DMS79 treated with DMSO at 0.1 percent for 48 hours (cell line): ENCODE measurements at places on chromosomes 11 and 22.

DNA sequence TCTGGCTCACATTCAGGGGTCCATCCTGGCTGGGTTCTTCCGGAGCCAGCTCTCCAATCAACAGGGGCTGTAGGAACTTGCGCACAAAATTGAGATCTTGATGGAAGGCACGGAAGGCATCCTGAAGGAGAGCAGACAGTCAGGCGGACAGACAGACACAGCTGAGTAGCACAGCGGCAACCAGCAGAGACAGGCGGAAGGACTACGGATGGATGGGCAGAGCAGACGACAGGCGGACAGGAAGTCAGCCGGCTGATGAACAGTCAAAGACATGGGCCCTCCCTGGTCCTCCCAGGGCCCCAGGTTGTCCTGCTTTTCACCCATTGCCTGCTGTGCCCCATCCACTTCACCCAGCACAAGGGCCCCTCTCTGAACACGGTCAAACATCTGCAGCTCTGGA, 11.3 kb downstream of the FADS3 start:
- no peak for DNase-seq

DNA sequence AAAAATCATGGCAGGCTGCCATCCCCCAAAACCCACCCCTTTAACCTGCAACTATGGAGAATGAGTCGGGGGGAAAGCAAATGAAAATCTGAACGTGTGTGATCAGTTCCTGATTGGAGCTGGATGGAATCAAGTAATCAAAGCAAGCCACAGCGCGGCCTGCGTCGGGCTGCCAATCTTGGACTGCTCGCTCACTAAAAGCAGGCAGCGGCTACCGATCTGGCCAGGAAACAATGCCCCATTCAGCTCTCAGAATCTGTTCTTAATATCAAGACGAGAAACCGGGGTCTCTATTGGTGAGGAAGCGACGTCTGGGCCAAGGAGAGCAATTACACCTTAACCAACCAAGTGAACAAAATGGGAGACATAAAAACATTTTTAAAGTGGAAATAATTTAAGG, 472.2 kb downstream of the SOX6 start:
- DNase-seq = no peak

GRCh38 chr11:117836077-117836960, 11.8 kb upstream of the FXYD2 start:
- no peak for DNase-seq

- DNase-seq = no peak
These were observed 19.0 kb upstream of the CCDC134 start for GRCh38 chr22:41781507-41781906.

DNA sequence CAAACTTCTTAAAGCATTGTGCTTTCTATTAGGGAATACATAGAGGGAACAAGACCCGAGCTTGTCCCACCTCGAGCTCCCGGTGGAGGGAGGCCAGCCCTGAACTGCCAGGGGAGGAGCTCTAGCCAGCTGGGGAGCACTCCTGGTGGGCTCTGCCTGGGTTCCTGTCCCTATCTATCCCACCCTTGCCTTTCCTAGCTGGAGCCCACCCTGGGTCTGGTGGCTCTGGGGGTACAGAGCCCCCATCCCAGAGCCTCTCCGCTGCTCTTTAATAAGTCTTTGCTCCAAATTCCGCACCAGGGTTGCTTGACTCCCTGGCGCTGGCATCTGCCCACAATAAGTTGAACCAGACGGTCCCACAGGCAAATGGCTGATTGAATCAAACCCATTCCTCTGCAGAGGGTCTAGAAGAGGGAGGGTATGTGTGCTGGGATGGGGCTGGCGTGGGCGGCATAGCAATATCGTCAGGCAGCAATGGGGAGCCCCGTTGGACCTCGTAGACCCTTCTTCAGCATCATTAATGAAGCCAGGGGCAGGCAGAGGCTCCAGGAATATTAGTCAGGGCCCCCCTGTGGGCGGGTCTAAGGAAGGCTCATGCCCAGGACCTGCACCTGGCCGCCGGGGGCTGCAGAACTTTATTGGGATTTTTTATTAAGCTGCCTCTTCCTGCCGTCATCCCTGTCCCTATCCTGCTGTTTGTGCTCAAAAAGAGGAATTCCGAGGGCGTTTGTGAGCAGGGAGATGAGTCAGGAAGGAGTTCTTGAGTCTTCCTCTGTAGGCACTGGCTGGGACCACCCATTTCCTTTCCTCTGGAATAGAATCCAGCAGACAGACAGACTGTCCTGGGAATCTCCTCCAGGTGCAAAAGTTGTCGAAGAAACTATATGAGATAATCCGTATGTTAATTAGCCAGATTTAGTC, 38.5 kb upstream of the RIC3 start:
- no peak for DNase-seq

DNA sequence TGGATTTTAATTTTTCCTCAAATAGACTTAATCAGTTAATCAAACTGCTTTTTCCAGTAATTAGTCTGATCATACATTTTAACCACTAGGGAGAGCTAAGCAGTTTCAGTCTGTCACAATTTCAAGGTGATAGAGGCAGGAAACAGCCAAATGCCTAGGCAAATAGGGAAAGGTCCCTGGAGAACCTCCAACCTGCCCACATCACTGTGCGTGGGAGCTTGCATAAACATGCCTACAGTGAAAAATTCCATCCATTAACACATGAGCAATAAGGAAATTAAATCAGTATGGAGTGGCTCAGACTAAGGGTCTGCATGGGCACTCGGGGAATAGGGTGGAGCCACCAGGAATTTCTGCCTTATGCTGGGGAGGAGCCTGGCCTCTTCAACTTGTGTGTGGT, 74.6 kb downstream of the AASDHPPT start:
- no peak for DNase-seq

- DNase-seq = no peak
These were observed 1178.3 kb downstream of the LRRC4C start for GRCh38 chr11:40281052-40281580.

DNA sequence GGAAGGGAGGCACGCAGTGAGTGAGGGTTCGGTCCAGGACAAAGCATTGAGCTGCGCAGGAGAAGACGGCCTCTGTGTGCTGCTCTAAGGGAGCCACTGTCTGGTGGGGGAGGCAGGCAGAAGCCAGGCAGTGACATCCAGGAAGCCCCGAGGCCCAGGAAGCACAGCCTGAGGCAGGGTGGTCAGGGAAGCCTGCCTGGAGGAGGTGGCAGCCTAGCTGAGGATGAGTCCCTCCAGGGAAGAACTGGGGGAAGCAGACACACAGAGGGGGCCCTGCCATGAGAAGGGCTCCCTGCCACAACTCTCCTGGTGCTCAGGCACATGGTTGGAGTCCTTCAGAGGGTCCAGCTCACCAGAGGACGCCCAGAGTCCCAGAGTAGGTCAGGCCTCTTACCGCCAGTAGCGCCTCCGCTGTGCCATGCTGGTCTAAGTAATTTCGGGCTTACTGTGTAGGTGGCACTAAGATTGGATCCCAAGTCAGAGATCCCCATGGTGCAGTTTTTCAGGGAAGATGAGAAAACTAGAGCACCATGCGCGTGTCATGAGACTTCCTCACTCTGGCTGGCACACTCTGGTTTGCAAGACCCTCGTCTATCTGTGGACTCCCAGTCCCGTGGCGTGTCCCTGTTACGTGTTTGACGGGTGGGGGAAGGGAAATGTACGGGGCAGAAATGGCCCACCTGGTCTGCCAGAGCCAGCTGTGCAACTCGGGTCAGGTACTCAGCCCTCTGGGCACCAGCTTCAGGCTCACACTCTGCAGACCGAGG, 887.2 kb downstream of the BRD1 start:
- no peak for DNase-seq

DNA sequence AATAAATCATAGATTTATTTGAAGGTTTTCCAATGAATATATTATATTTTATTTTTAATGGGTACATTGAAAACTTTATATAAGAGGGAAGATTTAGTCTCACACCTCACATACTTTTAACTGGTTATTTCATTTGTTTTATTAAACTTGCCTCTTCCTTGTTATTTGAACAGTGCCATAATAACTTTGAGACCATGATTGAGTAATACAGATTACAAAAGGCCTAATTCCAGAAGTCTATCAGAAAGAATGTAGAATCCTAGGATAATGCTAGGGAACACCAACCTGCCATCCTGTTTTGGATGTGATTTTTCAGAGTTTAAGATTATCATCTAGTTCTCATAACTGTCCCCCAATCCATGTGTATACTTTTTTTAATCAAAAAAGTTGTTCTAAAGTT, 102.7 kb upstream of the BIRC3 start:
- DNase-seq = no peak

GRCh38 chr11:72238040-72238450, 5.9 kb downstream of the PHOX2A start:
- DNase-seq = peak; percentile 49

DNA sequence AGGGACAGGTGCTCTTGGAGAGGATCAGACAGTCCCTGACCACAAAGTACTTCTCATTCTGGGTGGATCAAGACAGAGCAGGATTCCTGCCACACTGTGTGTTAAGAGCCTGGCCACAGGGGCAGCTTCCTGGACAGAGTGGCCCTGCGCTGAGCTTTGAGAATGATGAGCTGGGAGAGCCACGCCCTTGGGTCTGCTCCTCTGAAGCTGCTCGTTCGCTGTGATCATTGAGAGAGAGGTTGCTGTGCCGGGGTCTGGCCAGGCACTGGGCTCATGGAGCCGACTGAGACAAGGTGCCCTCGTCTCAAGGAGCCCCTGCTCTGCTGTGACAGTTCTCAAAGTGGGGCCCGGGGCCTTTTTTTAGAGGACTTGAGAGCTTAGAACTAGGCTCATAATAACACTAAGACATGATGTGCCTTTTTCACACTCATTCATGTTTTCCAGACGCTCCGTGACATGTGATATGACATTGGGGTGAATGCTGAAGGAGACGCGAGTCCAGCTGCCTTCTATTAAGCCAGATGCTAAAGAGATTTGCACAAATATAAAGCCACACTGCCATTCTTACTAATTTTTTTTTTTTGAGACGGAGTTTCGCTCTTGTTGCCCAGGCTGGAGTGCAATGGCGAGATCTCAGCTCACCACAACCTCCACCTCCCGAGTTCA, 1.6 kb upstream of the MFRP start:
- DNase-seq = no peak

DNA sequence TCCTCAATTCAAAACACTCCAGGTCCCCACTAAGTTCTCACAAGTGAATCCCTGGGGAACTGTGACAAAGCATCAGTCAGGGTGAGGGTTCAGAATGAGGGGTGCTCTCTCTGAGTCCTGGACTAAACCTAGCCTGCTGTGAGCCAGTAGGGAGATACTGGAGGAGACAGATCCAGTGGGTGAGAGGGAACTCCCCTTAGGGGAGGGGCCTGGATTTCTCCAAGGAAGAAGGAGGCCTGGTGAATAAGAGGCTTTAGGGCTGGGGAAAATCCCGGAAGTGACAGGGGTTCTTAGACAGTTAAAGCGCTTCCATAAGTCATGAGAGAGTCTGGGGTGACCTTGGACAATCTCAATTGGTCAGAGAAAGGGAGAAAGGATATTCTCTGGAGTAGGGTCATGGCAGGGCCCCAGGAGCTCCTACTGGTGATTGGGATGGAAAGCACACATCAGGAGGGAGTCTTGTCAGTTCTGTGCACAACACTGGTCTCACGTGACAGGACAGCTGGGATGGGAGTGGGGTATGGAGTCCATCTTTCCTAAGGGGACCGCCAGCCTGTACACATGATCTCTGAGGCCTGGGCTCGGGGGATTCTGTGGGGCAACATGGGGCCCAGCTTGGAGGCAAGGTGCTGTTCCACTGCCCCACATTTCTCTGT, 1.5 kb downstream of the TBC1D10A start:
- no peak for DNase-seq

- no peak for DNase-seq
These were observed 116.2 kb downstream of the JRKL start for GRCh38 chr11:96506041-96506440.

- DNase-seq = no peak
These were observed 279.7 kb downstream of the CADM1 start for GRCh38 chr11:115224551-115224950.

GRCh38 chr22:30183271-30183670, 63.3 kb downstream of the LIF start:
- no peak for DNase-seq

GRCh38 chr22:41234815-41235695, 5.7 kb downstream of the CHADL start:
- DNase-seq = no peak

GRCh38 chr11:34205326-34206035, 100.1 kb downstream of the NAT10 start:
- no peak for DNase-seq

DNA sequence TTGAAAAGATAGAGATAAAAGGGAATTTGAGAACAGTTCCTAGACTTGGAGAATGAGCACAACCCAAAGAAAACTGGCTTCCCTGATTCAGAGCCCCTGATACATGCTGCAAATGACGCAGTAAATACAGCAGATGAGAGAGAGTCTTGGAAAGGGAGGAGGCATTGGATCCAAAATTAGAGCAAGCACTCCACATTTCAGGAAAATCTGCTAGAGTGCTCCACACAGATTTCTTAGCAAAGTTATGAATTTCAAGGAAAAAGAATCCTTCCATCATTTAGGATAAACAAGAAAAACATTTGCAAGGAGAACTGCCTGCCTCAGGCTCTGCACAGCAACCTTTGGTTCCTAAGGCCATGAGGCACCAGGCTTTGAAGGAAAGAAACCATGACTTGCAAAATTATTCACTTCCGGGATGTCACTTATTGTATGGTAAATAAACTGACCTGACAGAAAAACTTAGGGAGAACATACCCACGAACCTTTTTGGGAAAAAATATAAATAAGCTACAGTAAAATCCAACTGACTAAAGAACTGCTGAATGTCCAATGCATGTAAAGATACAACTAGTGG, 89.8 kb upstream of the RTL6 start:
- no peak for DNase-seq

DNA sequence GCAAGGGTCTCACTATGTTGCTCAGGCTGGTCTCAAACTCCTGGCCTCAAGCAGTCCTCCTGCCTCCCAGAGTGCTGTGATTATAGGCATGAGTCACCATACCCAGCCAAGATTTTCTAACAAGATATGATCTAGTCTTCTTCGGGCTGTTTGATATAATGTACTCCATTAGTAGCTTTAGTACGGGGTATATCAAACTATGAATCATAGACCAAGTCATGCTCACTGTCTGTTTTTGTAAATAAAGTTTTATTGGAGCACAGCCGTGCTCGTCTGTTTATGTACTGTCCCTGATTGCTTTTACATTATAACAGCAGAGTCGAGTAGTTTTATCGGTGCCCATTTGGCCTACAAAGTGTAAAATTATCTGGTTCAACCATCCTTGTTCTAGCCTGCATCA, 43.9 kb upstream of the GRIK4 start:
- DNase-seq = no peak

- no peak for DNase-seq
These were observed 1.2 kb upstream of the OR52K1 start for GRCh38 chr11:4481240-4481582.

GRCh38 chr11:125271483-125272091, 107.0 kb downstream of the PKNOX2 start:
- no peak for DNase-seq

GRCh38 chr11:75188671-75189070, 37.8 kb downstream of the SLCO2B1 start:
- DNase-seq = no peak

GRCh38 chr22:20853236-20853660, 5.4 kb downstream of the PI4KA start:
- DNase-seq = no peak
